ENCODE measurements at places on chromosomes 16 and 17.
A peak's percentile ranks its signal among the peaks of the same experiment; 100 is the strongest.

DNA sequence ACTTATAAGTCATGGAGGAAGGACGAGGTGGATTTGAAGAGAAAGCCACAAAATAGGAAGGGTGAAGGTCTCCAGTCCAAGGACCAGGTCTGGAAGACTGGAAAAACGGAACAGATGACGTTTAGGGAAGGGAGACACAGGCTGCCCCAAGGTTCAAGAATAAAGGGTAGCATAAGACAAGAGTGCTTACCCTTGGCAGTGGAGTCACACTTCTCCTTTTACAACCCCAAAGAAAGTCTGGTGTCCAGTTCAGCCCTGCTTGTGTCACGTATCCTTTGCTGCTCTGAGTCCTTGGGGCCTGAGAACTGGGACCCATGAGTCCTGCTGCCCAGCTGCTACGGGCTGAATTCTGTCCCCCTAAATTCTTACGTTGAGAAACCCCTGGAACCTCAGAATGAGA lies 13.0 kb upstream of the GGA2 start:
- no peak for DNase-seq

GRCh38 chr16:81823111-81823510 lies 44.0 kb downstream of the PLCG2 start:
- DNase-seq, result no peak

GRCh38 chr16:67028167-67028695 lies 718 bp upstream of the CBFB start:
- DNase-seq, result no peak

DNA sequence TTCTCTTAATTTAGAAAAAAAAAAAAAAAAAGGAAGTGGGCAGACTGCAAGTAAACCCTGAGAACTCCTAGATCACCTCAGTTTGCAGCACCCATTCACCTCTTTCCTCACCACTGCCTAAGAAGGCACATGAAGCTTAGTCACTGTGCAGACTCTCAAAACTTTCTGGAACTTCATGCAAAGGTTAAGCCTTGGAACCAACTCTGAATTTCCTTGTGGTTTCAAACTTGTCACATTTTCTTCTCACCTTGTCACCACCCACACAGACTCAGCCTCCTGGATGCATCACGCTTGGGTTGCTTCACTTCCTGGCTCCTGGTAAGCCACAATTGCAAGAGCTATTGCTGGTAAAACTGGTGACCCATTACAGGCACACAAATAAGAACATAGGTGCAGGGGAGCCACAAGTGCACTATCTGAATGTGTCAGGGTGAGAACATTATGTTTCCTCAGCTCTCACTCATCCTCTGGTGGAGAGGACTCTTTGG lies 15.0 kb upstream of the CPD start:
- peak; percentile 97 for DNase-seq

GRCh38 chr17:48559840-48560817 lies 15.2 kb upstream of the HOXB2 start:
- DNase-seq, result no peak

- no peak for DNase-seq
These were observed 452.5 kb downstream of the HS3ST3B1 start for GRCh38 chr17:14753383-14753782.

DNA sequence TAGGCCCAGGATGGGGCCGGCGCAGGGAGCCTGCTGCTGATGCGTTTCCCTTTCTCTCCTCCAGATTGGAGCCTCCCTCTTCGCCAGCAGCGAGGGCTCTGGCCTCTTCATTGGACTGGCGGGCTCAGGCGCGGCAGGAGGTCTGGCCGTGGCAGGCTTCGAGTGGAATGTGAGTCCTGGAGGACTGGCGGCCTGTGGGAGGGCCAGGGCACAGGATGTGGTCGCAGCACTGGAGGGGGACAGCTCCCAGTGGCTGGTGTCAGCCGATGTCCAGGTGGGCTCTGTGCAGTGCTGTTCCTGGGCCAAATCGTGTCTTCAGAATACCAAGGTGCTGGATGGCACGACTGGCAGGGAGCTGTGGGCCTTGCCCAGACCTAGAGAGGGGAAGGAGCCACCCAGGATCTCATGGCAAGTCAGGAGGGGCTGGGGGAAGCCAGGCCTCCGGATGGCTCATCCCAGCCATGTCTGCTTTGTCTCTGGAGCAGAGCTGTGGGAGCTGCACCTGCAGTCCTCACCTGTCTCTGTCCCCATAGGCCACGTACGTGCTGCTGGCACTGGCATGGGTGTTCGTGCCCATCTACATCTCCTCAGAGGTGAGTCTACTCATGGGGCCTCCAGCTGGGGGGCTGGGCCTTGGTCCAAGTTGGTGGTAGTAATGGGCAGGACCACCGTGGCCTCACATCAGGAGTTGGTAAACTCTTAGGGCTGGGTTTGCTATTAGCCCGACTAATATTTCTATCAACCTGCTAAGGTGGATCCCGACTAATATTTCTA lies 7.3 kb downstream of the SLC5A10 start:
- no peak for DNase-seq

GRCh38 chr17:19905502-19905901 lies 37.8 kb upstream of the ULK2 start:
- DNase-seq, result no peak

DNA sequence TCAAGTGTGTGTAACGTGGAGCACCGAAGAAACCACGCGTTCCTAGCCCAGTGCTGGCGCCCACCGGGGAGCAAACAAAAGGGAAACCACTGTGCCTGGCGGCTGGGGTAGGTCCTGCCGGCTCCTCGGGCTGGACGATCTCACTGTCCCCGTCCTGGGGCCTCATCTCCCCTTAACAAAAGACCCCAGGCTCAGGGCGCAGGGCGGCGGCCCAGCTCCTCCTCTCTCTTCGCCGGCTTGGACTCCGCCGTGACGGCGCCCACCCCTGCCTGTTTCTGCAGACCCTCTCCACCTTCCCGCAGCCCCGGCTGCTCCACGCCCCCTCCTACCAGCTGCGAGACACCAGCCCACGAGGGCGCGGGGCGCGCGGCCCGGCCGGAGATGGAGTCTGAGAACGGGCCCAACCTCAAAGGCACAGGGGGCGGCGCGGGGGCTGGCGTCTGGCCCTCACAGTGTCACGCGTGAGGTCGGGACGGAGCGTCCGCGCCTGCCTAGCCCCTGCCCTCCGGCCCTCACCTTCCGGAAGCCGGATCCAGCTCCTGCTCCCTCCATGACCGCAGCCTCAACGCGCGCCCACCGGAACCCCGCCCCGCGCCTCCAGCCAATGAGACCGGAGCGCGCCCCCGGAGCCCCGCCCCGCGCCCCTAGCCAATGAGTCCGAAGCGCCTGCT lies at the start of gene CENPX:
TSS of gene CENPX (minus strand) at position 569 of the 671 bp plus-strand sequence. CDS start at position 552, 17 bp downstream.
- DNase-seq, result no peak

DNA sequence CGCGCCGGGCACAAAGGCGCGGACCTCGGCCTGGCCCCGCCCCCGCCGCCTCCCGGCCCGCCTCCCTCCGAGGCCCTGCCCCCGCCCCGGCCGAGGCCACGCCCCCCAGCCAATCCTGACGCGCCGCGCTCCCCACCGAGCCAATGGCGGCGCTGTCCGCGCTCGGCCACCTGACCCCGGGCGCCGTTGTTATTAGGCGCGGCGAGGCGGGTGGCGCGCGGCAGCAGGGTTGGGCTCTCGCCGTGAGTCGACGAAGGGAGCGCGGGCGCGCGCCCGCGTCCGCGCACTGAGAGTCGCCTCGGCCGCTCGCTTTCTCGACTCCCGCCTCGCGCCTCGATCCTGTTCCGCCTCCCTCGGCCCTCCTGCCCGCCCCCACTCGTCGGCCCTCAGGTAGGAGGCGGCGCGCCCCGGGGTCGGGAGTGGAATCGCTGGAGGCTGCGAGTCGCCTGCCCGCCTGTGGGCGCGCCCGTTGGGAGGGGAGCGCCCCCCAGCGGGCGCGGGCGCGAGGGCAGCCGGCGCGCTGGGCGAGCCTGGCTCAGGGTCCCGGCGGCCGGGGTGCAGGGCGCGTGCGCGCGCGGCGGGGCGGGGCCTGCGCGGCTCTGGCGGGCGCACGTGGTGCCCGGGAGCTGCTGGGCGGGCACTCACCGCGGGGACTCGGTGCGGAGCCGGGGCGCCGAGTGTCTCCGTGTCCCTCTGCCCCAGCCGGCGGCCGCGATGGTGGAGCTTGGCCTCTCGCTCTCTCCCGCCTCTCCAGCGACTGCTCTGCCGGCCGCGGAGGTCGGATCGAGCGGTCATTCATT lies 405 bp upstream of the CBLN1 start:
- DNase-seq, result no peak

DNA sequence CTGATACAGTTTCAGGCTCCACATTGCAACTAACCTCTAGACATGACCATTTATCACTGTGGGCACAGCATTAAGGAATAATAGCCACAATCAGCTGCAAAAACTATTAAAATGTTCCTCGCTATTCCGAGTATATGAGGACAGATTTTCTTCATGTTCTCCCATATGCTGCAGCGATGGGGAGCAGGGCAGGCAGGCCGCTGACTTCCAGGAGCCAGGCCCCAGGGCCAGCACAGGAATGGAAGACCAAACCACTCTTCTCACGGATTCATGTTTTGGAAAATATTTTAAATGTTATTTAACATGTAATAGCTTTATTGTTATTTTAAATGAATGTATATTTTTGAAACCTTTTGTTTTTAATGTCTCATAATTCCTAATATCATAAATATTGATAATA lies 43.8 kb upstream of the ENDOV start:
- no peak for DNase-seq

GRCh38 chr16:4057439-4057877 lies 58.8 kb downstream of the ADCY9 start:
- no peak for DNase-seq

DNA sequence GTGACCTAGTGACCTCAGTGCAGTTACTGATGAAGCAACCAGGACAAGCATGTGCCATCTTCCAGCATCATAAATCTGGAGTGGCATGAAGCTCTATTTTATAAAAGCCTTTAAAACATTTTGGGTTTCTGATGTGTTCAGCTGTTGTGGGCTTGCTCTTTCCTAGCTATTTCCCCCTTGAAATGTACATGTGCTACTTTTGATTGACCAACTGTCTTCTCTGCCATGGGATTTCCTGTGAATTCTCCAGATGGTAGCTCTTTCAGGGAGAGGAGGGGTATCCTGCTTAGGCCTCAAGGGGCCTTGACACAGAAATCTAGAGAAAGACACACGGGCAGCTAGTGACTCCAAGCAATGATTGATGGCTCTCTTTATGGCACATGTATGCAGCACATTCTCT lies 1.9 kb upstream of the ASIC2 start:
- DNase-seq, result no peak

GRCh38 chr16:57867000-57867561 lies 64.8 kb upstream of the KIFC3 start:
- DNase-seq, result no peak

DNA sequence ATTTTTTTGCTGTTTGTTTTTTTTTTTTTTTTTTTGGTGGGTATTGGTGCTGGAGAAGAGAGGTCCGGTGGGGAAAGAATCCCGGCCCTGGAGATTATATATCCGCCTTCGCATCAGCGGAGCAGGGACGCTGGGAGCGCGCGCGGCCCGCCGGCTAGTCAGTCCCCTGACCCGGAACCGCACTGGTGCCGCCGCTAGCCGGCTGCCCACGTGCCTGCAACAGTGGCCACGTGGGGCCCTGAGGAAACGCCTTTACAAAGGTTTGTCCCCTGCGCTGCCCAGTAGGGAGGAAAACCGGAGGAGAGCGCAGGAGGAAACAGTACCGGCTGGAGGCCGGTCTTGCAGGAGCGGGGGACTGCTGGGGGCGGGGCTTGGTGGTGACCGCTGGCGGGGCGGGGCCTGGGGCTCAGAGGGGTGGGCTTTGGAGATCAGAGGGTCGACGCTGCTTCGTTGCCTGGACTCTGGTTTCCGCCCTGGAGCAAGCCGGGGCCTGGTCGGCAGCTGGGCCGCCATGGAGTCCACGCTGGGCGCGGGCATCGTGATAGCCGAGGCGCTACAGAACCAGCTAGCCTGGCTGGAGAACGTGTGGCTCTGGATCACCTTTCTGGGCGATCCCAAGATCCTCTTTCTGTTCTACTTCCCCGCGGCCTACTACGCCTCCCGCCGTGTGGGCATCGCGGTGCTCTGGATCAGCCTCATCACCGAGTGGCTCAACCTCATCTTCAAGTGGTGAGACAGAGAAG lies at the start of gene G6PC3:
TSS of gene G6PC3 (plus strand) at position 281 of the 743 bp plus-strand sequence. CDS start at position 512, 231 bp downstream.
- DNase-seq, result peak; percentile 98

DNA sequence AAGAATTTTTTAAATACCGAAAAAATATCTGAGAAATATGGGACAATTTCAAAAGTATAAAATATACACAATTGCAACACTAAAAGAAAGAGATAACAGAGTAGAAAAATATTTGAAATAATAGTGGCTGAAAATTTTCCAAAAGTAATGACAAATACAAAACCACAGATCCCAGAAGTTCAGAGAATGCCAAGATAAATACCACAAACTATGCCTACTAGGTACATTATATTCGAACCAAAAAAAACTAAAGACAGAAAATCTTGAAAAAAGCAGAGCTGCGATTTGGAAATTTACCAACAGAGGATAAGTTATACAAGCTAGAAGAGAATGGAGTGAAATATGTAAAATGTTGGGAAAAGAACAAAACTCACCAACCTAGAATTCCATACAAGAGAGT lies 191.3 kb upstream of the ELAC2 start:
- no peak for DNase-seq

- DNase-seq, result no peak
These were observed 32.6 kb downstream of the FA2H start for GRCh38 chr16:74742051-74742481.

- no peak for DNase-seq
These were observed 5.1 kb downstream of the CBX8 start for GRCh38 chr17:79791735-79792161.

DNA sequence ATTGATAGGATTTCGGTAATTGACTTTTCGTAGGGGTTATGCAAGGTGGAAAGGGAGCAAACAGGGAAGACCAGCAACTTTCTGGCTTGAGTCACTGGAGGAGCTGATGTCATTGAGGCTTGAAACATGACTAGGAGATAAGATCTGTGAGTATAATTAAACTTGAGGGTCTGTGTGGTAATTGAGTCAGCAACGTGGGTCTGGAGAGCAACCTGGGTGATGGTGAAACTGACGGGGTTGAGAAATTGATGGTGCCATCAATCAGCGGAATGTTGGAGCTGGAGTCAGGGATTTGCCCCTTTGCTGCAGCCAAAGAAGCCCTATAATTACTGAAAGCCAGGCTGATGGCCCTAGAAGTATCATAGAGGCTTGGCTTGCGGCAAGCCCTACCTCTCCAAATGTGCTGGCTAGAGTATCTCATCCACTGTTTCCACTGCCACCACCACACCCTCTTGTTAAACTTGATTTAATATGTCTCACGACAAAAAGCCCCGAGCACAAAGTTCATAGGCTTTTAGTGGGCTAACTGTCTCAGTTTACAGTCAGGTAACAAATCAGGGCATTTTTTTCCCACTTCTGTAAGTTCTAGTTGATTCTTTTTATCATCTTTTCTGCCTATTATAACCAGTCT lies 186.9 kb upstream of the ELAC2 start:
- no peak for DNase-seq

- DNase-seq, result no peak
These were observed 25.4 kb downstream of the CDRT15 start for GRCh38 chr17:14211246-14211645.

- peak; percentile 22 for DNase-seq
These were observed 3.0 kb downstream of the SETD6 start for GRCh38 chr16:58518083-58518979.

- no peak for DNase-seq
These were observed 86.3 kb upstream of the CACNG5 start for GRCh38 chr17:66748578-66748977.

Data from HL-60 (cell line).